A549 treated with RU486 at 1 μM for 4 hours (cell line): ENCODE measurements at places on chromosomes 11 and 22. TPM values are rescaled to one million over a fixed set of nuclear protein-coding genes. Genes with fewer than 3 reads are reported as not detected.

Gene MLC1
- total RNA-seq: 0.05 to 0.06 TPM in 2 of 5 replicates, not detected in the others

Gene RASSF10
- 7.0 to 9.4 TPM (median 7.6 TPM) in 5 replicates for total RNA-seq

Gene LARGE2
- 1.4 to 3.5 TPM (median 2.6 TPM) in 5 replicates for total RNA-seq

Gene MYO18B
- total RNA-seq: 0.02 to 0.10 TPM (median 0.05 TPM) in 3 of 5 replicates, not detected in the others

Gene BTBD18
- not detected in 5 replicates for total RNA-seq

Gene PATE4
- total RNA-seq: not detected in 5 replicates

Gene HEPHL1
- total RNA-seq: not detected in 5 replicates

Gene PHF21B
- total RNA-seq: 0.71 to 1.4 TPM (median 0.89 TPM) in 5 replicates

Gene FBLN1
- total RNA-seq: 31.9 to 55.2 TPM (median 45.2 TPM) in 5 replicates

Gene ANAPC15
- 77.9 to 99.4 TPM (median 91.3 TPM) in 5 replicates for total RNA-seq

Gene PATE2
- not detected in 5 replicates for total RNA-seq

Gene TBC1D10A
- 9.1 to 11.7 TPM (median 10.1 TPM) in 5 replicates for total RNA-seq

Gene CCDC116
- total RNA-seq: 0.06 to 0.12 TPM (median 0.10 TPM) in 3 of 5 replicates, not detected in the others

Gene PRSS23
- 450 to 549 TPM (median 491 TPM) in 5 replicates for total RNA-seq

Gene KRTAP5-1
- total RNA-seq: not detected in 5 replicates

Gene CADM1
- total RNA-seq: 21.2 to 24.5 TPM (median 22.0 TPM) in 5 replicates

Gene TBCEL
- 5.2 to 7.4 TPM (median 5.9 TPM) in 5 replicates for total RNA-seq

Gene SNRPD3
- total RNA-seq: 142 to 280 TPM (median 171 TPM) in 5 replicates

Gene VWCE
- 0.50 to 0.81 TPM (median 0.74 TPM) in 5 replicates for total RNA-seq

Gene CTSW
- total RNA-seq: 0.09 to 0.19 TPM in 2 of 5 replicates, not detected in the others

Gene OR4C13
- total RNA-seq: not detected in 5 replicates

Gene SORL1
- 1.3 to 1.8 TPM (median 1.6 TPM) in 5 replicates for total RNA-seq

Gene APOL4
- not detected in 5 replicates for total RNA-seq

Gene LDHAL6A
- not detected in 5 replicates for total RNA-seq

Gene IGLL1
- total RNA-seq: not detected in 5 replicates

Gene MYO7A
- total RNA-seq: 1.1 to 1.4 TPM (median 1.2 TPM) in 5 replicates

Gene SLC1A2
- total RNA-seq: 0.05 to 0.35 TPM (median 0.10 TPM) in 4 of 5 replicates, not detected in the other

Gene PKNOX2
- total RNA-seq: not detected in 5 replicates

Gene CRACR2B
- 3.0 to 6.5 TPM (median 4.8 TPM) in 5 replicates for total RNA-seq

Gene MGAT3
- total RNA-seq: 0.23 to 0.57 TPM (median 0.36 TPM) in 5 replicates

Gene PLA2G3
- not detected in 5 replicates for total RNA-seq

Gene ELMOD1
- total RNA-seq: 0.15 to 0.41 TPM (median 0.26 TPM) in 5 replicates

Gene CASP1
- 0.16 to 0.61 TPM (median 0.56 TPM) in 5 replicates for total RNA-seq

Gene PAK1
- 23.1 to 26.7 TPM (median 24.6 TPM) in 5 replicates for total RNA-seq
